Suprapubic skin (tissue), 4 donors: ENCODE measurements at places on chromosomes 12 and 14. TPM values are rescaled to one million over a fixed set of nuclear protein-coding genes. Genes with fewer than 3 reads are reported as not detected.

- no peaks in the 10 kb centered on the region for H3K27me3 ChIP-seq
- H3K4me1 ChIP-seq: peaks cover 33% of the 10 kb centered on the region
- no peak overlapping the region for H3K27ac ChIP-seq
- no peaks in the 10 kb centered on the region for H3K36me3 ChIP-seq
Observed at GRCh38 chr12:124844411-124845397, 19.0 kb downstream of the SCARB1 start.

DNA sequence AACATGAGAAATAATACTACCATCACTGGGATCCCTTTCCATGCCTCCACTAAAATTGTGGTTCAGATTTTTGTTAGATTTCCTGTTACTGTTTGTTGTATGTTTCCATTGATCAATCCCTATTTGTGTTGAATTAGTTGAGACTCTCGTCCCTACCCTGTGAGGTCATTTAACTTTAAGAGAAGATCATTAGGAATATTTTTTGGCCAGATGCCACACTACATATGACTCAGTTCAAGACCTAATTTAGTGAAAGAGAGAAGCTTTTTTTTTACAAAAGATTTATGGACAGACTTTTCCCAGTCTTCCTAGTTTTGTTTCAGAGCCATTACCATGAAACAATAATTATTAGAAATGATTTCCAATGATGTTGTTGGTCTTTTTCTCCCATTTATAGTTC is 35.5 kb downstream of the CPSF6 start:
- DNase-seq: no peak
- peaks cover 11% of the 10 kb centered on the region for H3K4me1 ChIP-seq
- H3K27me3 ChIP-seq: no peaks in the 10 kb centered on the region
- no peaks in the 10 kb centered on the region for H3K36me3 ChIP-seq
- no peak overlapping the region for H3K27ac ChIP-seq

DNA sequence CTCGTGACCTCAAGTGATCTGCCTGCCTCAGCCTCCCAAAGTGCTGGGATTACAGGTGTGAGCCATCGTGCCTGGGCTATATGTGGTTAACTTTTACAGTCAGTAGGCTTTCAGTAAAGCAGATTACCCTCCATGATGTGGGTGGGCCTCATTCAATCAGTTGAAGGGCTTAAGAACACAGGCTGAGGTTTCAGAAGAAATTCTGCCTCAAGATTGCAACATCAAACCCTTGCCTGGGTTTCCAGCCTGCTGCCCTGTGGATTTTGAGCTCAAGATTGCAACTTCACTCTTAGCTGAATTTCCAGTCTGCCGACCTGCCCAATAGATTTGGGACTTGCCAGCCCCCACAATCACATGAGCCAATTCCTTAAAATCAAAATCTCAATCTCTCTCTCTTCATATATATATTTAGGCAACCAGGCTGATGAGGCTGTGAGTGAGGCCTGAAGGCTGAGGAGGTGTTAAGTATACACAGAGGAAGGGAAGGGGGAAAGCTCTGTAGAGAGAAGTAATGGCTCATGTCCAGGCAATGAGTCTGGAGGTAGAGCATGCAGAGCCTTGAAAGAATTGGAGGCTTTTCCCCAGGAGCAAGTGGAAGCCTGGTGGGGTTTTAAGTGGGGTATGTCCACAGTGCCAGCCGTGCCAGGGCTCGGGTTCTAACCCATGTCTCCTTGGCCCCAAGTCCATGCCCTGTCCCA is 33.3 kb upstream of the ACTN1 start:
- H3K36me3 ChIP-seq: no peaks in the 10 kb centered on the region
- no peak overlapping the region for H3K4me3 ChIP-seq
- H3K27ac ChIP-seq: no peak overlapping the region
- no peaks in the 10 kb centered on the region for H3K27me3 ChIP-seq
- H3K4me1 ChIP-seq: peaks cover 6% of the 10 kb centered on the region
- DNase-seq: no peak

GRCh38 chr12:15712823-15713660 is 76.1 kb downstream of the EPS8 start:
- no peaks in the 10 kb centered on the region for H3K36me3 ChIP-seq
- no peak for DNase-seq
- H3K27ac ChIP-seq: no peak overlapping the region

DNA sequence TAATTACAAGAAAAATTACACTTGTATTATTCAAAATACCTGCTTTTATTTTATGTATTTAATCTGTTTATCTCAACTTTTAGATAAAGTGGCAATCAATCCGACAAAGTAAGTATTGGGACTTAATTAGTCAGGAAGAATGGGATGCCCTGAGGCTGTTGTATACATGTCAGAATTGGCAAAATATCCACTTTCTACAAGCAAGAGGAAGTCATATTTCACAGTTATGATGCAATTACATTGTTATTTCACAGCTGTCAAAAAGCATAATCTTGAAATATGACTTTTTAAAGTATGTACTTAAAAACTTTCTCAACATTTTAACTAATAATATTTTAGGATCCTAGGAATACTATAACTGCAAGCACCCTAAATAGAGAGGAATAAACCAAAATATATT is 357.1 kb upstream of the MGAT4C start:
- H3K4me3 ChIP-seq: no peak overlapping the region
- no peaks in the 10 kb centered on the region for H3K27me3 ChIP-seq
- H3K27ac ChIP-seq: no peak overlapping the region
- no peaks in the 10 kb centered on the region for H3K36me3 ChIP-seq
- H3K4me1 ChIP-seq: no peaks in the 10 kb centered on the region

- no peak for DNase-seq
- H3K4me3 ChIP-seq: no peak overlapping the region
- peaks cover 25% of the 10 kb centered on the region for H3K27me3 ChIP-seq
- peaks cover 16% of the 10 kb centered on the region for H3K4me1 ChIP-seq
- H3K36me3 ChIP-seq: no peaks in the 10 kb centered on the region
- H3K27ac ChIP-seq: no peak overlapping the region
Observed at GRCh38 chr12:24906141-24906540, 42.8 kb downstream of the BCAT1 start.

DNA sequence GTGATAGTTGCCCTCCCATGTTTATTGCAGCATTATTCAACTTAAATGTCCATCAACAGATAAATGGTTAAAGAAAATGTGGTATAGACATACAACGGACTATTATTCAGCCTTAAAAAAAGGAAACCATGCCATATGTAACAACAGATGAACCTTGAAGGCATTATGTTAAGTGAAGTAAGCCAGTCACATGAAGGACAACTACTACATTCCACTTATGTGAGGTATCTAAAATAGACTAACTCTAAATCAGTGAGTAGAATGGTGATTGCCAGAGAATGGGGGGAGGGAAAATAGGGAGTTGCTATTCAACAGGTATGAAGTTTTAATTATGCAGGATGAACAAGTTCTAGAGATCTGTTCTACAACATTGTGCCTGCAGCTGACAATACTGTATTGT is 10.1 kb downstream of the PCNX4 start:
- no peak overlapping the region for H3K27ac ChIP-seq
- H3K4me1 ChIP-seq: peaks cover 16% of the 10 kb centered on the region
- no peak for DNase-seq
- H3K27me3 ChIP-seq: no peaks in the 10 kb centered on the region
- H3K4me3 ChIP-seq: no peak overlapping the region

GRCh38 chr14:52355016-52355431 is 40.9 kb downstream of the PTGER2 start:
- H3K36me3 ChIP-seq: no peaks in the 10 kb centered on the region
- DNase-seq: no peak
- H3K27ac ChIP-seq: peak overlapping the region; percentile 31
- peaks cover 25% of the 10 kb centered on the region for H3K4me1 ChIP-seq

Gene SLC4A8
- total RNA-seq: 1.1 TPM

Gene CCDC196
- not detected for total RNA-seq

Gene KLRC2
- not detected for total RNA-seq

Gene LRRC43
- total RNA-seq: not detected

DNA sequence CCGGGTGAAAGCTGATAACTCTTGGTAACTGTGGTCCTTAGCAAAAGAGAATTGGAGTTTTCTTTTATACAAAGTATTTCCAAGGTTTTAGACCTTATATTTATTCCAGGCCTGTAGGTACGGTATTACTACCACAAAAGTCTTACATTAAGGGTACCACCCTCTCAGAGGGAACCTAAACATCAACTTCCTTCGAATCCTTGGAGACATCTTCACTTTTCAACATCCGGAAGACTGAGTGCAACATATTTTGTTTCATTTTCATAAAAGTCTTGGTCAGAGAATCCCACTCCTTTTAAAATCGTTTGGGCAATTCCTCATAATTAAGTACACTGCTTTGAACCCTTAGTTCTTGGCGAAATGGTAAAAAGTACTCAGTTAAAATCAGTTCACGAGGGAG is 1.2 kb downstream of the CNOT2 start:
- no peak for DNase-seq
- H3K36me3 ChIP-seq: peaks cover 10% of the 10 kb centered on the region
- peak overlapping the region; percentile 99 for H3K27ac ChIP-seq

GRCh38 chr14:95273001-95273978 is 46.4 kb downstream of the CLMN start:
- H3K4me1 ChIP-seq: no peaks in the 10 kb centered on the region
- H3K27me3 ChIP-seq: no peaks in the 10 kb centered on the region
- no peaks in the 10 kb centered on the region for H3K36me3 ChIP-seq

GRCh38 chr14:104694475-104694950 is 5.1 kb downstream of the INF2 start:
- no peaks in the 10 kb centered on the region for H3K27me3 ChIP-seq
- H3K4me3 ChIP-seq: no peak overlapping the region
- H3K4me1 ChIP-seq: peaks cover 98% of the 10 kb centered on the region
- peak overlapping the region; percentile 34 for H3K27ac ChIP-seq
- no peak for DNase-seq

Gene CCDC197
- total RNA-seq: not detected

Gene INHBC
- total RNA-seq: not detected

Gene MYL2
- not detected for total RNA-seq

DNA sequence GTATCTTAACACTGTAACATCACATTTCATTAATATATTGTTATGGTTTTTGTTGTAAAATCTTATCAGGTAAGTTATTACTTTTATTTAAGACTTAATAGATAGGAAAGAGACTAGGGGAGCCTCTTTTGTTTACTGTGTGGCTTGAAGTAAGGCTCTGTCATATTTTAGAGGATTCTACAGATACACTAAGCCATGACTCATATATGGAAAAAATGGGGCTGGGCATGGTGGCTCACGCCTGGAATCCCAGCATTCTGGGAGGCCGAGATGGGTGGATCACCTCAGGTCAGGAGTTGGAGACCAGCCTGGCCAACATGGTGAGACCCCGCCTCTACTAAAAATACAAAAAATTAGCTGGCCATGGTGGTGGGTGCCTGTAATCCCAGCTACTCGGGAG is 23.6 kb upstream of the NPFF start:
- no peak for DNase-seq
- H3K36me3 ChIP-seq: peaks cover 98% of the 10 kb centered on the region
- no peak overlapping the region for H3K27ac ChIP-seq
- no peaks in the 10 kb centered on the region for H3K27me3 ChIP-seq

DNA sequence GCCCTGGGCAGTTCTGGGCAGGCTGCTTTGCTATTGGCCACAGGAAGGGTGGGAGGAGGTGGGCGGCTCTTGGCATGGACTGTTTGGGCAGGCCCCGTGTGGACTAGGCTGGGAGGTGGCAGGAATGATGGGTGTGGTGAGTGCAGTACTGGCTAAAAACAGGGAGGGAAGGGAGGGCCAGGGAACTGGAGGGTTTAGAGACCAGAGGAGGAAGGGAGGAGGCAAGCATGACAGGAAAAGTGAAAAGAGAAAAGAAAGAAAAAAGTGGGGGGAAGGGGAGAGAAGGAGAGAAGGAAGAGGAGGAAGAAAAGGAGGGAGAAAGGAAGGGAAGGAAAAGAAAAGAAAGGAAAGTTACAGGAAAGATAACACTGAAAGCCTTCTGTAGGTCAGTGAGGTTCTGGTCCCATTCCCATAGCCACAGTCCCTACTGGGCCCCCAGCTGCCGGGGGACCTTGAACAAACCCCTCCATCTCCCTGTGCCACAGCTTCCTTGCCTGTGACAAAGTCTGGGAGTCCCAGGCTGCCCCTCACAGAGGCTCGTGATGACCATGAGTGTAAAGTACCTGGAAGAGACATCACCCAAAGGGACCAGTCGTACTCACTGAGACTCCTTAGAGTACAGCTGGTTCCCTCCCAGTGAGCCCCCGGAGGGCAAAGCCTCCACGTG is 1.1 kb upstream of the C14orf132 start:
- H3K27ac ChIP-seq: peak overlapping the region; percentile 83
- no peaks in the 10 kb centered on the region for H3K36me3 ChIP-seq
- peaks cover 6% of the 10 kb centered on the region for H3K27me3 ChIP-seq
- DNase-seq: no peak
- peaks cover 42% of the 10 kb centered on the region for H3K4me1 ChIP-seq

Gene MORN3
- total RNA-seq: 1.6 TPM

GRCh38 chr12:126061777-126062176 is 996.5 kb downstream of the AACS start:
- no peak overlapping the region for H3K27ac ChIP-seq
- H3K4me3 ChIP-seq: no peak overlapping the region
- no peak for DNase-seq

Gene SCNN1A
- 87.7 TPM for total RNA-seq

Gene C14orf119
- total RNA-seq: 22.7 TPM

Gene ZC2HC1C
- total RNA-seq: 2.0 TPM

GRCh38 chr12:94671917-94672316 is 21.6 kb upstream of the TMCC3 start:
- H3K4me1 ChIP-seq: peaks cover 38% of the 10 kb centered on the region
- no peak for DNase-seq

- no peaks in the 10 kb centered on the region for H3K36me3 ChIP-seq
- H3K4me1 ChIP-seq: peaks cover 3% of the 10 kb centered on the region
- H3K27me3 ChIP-seq: no peaks in the 10 kb centered on the region
- H3K4me3 ChIP-seq: no peak overlapping the region
- no peak for DNase-seq
Observed at GRCh38 chr12:18428416-18428815, 167.1 kb downstream of the PIK3C2G start.

Gene HIF1A
- 74.2 TPM for total RNA-seq

Gene TESPA1
- total RNA-seq: not detected

GRCh38 chr12:132572106-132572505 is 38.3 kb downstream of the LRCOL1 start:
- no peaks in the 10 kb centered on the region for H3K4me1 ChIP-seq
- H3K36me3 ChIP-seq: peaks cover 70% of the 10 kb centered on the region
- no peak overlapping the region for H3K4me3 ChIP-seq
- no peaks in the 10 kb centered on the region for H3K27me3 ChIP-seq

Gene RPL10L
- total RNA-seq: not detected

Gene CPM
- 92.0 TPM for total RNA-seq

DNA sequence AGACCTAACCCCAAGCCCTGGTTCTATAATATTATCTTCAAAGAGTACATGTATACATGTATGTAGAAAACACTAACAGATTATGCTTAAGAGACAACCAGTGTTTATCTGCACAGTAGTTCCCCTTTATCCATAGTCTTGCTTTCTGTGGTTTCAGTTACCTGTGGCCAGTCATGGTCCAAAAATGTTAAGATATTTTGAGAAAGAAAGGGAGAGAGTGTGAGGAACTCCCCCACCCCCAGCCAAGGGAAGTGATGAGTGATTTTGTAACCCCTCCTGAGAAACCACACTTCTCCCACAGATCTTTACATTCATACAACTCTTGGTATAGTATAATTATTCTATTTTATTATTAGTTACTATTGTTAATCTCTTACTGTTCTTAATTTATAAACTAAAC is 77.3 kb upstream of the CNTN1 start:
- H3K4me1 ChIP-seq: no peaks in the 10 kb centered on the region
- DNase-seq: no peak
- H3K27me3 ChIP-seq: no peaks in the 10 kb centered on the region
- no peaks in the 10 kb centered on the region for H3K36me3 ChIP-seq
- H3K27ac ChIP-seq: no peak overlapping the region
- H3K4me3 ChIP-seq: no peak overlapping the region

- no peak overlapping the region for H3K27ac ChIP-seq
- H3K4me1 ChIP-seq: peaks cover 14% of the 10 kb centered on the region
- no peak for DNase-seq
- H3K27me3 ChIP-seq: no peaks in the 10 kb centered on the region
- no peak overlapping the region for H3K4me3 ChIP-seq
Observed at GRCh38 chr14:49940808-49941421, 48.0 kb downstream of the ARF6 start.
